DND-41 (cell line): ENCODE measurements at places on chromosomes 16 and 17.

DNA sequence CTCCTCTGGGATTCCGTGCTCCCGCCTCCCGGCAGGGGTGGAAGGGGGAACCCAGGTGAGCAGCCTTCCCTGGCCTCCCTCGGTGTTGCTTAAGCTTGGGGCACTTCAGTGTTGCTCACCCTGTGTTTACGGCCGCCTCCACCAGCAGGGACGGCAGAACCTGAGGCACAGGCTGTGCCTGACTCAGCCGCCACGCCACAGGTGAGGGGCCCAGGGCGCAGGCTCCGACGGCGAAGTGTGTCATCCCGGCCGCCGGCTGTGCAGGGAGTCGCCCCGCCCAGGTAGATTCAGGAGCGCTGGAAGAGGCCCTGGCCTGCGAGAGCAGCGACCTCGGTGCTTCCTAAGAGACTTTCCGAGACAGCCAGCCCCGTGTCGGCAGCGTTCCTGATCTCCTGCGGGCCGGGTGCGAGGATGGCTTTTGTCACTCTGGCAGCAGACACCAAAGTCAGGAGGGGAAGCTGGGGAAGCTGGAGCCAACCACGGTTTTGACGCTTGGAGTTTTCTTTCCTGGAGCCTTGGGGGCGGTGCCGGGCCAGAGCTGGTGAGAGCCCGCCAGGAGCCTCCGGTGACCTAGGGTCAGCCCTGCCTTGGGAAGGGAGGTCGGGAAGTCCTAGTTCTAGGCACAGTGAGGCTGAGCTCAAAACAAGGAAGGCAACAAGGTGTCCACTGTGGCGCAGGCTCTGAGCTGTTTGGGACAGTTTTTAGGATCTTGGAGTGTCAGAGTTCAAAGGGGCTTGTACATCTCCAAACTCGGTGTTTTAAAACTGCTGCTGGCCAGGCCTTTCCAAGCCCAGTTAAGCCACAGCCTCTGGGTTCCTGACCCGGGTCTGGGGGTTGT lies 2.1 kb downstream of the GSE1 start:
- DNase-seq, result no peak

- DNase-seq, result no peak
Observed at GRCh38 chr16:81601601-81602255, 157.1 kb downstream of the CMIP start.

- no peak for DNase-seq
Observed at GRCh38 chr17:16820161-16820877, 130.3 kb downstream of the CCDC144A start.

DNA sequence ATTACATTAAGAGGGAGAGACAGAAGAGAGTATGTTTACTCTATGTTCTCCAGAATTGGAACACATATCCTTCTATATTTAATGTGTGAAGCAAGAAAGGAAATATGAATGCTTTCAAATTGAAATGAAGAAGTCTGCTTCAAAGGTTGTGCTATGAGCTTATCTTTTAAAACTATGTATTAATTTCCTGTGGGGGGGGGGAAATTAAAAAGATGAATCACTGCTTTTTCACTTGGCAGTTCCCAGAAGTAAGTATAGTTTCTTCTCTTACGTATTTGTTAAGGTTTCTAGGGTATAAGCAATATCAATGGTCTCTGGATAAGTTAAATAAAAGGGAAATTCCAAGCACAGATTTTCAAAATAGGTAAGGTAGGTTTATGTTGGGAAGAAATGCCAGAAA lies 7.0 kb downstream of the TERF2 start:
- no peak for DNase-seq

DNA sequence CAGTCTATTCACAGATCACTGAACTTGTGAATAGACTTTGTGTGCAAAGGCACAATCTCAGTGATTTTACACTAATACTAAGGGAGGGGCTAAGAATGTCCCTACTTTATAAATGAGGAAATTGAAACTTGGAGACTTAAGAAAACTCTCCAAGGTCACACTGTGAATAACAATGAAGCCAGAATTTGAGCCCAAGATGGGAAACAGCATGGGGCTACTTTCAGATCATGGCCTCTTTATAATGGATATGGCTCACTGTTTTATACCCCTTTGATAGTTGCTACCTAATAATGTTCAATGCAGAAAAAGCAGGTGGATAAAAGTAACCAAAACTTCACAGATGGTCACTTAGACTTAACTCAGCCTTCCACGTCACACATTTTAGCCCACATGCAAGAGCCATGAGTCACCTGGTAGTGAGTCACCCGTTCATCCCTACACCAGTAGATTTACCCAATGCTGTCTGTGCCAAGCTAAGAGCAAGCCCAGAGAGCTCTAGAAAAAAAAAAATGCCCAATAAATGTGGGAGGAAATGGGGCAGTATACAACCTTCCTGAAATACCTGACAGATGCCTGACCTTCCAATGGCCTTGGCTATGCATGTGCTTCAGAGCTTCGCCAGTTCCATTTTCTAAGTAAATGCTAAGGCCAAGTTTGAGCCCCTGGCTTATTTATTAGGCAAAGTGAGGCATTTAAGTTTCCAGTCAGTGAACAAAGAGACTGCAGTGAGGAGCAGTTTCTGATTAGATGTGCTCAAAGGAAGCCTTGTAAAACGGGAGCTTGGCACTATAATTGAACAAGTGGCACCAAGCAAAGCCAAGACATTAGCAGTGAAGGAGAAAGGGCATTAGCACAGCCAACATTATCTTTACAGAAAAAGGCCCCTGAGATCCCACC lies 219.7 kb downstream of the TMEM114 start:
- DNase-seq, result no peak

GRCh38 chr17:67600408-67600807 lies 117.3 kb upstream of the NOL11 start:
- no peak for DNase-seq

DNA sequence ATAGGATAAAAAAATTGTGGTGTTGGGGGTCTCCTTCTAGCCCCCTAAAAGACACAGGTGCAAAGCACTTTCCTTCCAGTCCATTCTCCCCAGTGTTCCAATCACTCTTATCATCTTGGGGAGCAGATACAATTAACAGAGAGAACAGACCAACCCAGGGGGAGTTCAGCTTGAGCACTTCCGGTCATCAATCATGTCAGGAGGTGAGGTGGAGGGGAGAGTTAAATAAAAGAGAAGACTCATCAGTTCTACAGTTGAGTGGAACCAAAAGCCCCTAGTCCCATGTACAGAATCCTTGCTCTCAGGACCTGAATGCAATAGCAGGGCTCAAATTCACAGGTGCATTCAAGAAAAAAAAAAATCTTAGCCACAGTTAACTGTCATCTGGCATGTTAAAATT lies 122.3 kb downstream of the DYNLRB2 start:
- DNase-seq, result no peak

DNA sequence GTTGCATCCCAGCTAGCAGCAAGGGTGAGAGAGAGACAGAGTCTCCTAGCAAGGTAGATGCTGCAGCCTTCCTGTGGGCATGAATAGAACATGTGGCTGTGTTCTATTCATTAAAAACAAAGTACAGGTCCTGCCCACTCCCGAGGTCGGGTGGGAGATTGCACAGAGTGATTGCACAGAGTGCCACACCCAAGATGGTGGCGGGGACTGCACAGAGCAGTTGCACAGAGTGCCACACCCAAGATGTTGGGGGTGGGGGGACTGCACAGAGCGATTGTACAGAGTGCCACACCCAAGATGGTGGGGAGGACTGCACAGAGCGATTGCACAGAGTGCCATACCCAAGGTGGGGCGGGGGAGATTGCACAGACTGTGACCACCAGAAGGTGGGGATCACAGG lies 410.8 kb upstream of the EEF2KMT start:
- DNase-seq, result no peak

DNA sequence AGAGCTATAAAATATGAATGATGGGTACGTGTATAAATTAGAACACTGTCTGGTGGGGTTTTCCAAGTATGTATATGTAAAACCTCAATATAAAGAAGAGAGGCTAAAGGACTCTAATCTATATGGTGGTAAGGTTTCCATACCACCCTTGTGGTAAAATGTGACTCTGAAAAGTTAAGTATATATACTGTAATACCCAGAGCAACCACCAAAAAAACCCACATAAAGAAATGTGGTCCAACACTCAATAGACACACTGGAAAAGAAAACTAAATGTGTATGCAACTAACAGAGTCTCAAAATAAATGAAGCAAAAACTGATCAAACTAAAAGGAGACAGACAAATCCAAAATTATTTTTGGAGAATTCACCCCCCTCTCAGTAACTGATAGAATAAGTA lies 72.2 kb downstream of the XPO6 start:
- no peak for DNase-seq

- DNase-seq, result peak; percentile 70
Observed at GRCh38 chr16:68444056-68444657, 4.2 kb downstream of the SMPD3 start.

- DNase-seq, result no peak
Observed at GRCh38 chr17:72501404-72502370, 380.9 kb downstream of the SOX9 start.

DNA sequence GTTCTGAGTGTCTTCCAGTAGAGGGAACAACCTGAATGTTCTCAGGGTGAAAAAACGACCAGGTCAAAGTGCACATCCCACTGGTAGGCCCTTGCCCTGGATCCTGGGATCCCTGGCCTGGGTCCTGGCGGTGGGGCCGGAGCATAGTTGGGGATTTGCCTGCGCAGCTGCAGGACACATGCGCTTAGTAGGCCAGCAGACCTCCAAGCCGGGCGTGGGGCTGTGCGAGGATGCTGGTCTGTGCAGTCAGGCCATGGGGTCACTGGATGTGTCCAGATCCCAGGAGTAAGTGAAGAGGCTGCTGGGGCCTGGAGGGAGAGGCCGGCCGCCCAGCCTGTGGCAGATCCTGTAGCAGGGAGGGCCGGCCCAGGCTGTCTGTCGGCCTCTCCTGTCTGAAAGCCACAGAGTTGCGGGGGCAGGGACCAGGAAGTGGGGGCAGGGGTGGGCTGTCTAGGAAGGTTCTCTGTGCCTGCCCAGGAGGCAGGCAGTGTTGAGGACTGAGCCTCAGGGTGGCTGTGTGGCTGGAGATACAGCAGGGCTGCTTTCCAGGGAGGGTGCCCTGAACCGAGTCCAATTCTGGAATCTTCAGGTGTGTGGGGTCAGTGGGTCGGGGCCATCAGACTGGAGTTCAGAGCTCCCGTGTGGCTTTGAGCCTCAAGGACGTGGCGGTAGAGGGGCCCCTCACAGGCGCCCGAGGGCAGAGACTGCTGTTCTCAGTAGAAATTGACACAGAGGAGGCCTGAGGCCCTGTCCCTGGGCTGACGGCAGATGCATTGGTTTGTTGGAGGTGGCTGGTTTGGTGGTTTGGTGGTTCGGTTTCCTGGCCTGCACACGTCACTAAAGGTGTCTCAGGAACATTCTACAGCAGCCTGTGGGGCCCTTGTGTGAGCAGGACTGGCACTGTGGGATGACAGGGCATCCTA lies 17.2 kb upstream of the NUDT16L1 start:
- DNase-seq, result peak; percentile 54
